WTC11 (cell line): ENCODE measurements at places on chromosomes 4 and X. TPM values are rescaled to one million over a fixed set of nuclear protein-coding genes. Genes with fewer than 3 reads are reported as not detected.

DNA sequence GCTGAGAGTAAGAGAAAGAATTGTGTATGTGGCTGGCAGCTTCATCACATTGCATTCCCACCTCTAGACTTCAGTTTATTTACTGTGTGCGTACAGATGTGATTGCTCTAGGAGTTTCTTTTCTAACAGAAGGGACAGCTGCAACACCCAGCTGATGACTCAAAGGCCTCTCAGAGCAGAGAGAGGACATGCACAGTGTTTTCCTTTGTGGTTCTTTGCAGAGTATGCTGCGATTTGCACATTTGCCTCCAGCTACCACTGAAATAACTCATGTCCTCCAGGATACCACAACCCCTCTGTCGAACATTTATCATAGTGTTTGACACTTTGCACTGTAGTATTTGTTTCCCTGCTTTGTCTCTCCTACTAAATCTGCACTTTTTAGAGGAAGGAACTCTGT lies 294.1 kb downstream of the STIM2 start:
- peaks cover 25% of the 10 kb centered on the region for H3K4me1 ChIP-seq
- no peaks in the 10 kb centered on the region for H3K36me3 ChIP-seq
- H3K27me3 ChIP-seq: no peaks in the 10 kb centered on the region; the same call in 1 of the 2 replicates
- DNase-seq: no peak
- no peak overlapping the region for H3K27ac ChIP-seq

DNA sequence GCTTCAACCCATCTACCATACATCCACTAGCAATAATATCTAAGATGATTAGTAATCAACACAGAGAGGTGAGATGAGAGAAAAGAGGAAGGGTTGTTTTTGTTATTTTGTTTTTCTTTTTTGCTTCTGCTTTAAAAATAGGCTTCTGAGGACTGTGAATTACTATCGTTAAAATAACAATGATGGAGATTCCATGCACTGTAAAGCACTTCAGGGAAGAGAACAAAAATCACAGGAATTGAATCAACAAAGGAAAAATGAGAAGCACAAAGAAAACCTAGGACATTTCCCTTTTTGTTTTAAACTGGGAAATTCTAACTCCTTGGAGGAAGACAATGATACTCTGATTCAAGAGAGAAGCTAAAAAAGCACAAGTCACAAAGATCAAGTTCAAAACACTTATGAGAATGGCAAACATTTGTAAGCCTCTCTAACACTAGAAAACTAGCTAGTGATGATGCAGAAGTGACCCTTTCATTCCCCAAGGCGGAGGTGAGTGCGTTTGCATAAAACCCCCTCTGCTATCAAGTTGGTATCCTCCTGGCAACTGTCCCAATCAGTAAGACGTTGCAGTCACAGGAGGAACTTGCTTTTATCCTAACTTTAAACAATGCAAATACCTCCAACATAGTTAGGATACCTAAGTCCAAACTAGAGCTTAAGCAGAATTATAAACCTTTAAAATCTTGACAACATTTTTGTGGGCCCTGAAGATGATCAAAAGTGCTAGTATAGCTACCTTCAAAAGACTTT lies 308.5 kb downstream of the CAMK2D start:
- peak; percentile 53 for DNase-seq
- H3K4me1 ChIP-seq: peaks cover 58% of the 10 kb centered on the region
- no peaks in the 10 kb centered on the region for H3K36me3 ChIP-seq
- no peaks in the 10 kb centered on the region for H3K27me3 ChIP-seq

- peaks cover 19% of the 10 kb centered on the region for H3K27me3 ChIP-seq
- no peak overlapping the region for H3K4me3 ChIP-seq
- no peak overlapping the region for H3K27ac ChIP-seq
- no peaks in the 10 kb centered on the region; the same call in 1 of the 2 replicates for H3K36me3 ChIP-seq
Measured at GRCh38 chrX:1283741-1284140, 15.1 kb downstream of the CSF2RA start.

- H3K4me1 ChIP-seq: peaks cover 11% of the 10 kb centered on the region
- peaks cover 55% of the 10 kb centered on the region for H3K27me3 ChIP-seq
- no peak for DNase-seq
- H3K27ac ChIP-seq: no peak overlapping the region
- H3K4me3 ChIP-seq: no peak overlapping the region
- H3K36me3 ChIP-seq: no peaks in the 10 kb centered on the region
Measured at GRCh38 chr4:154487145-154487544, 4.5 kb downstream of the DCHS2 start.

- H3K4me1 ChIP-seq: peaks cover 24% of the 10 kb centered on the region
- no peaks in the 10 kb centered on the region for H3K36me3 ChIP-seq
- H3K27ac ChIP-seq: no peak overlapping the region
- no peak overlapping the region for H3K4me3 ChIP-seq
- peaks cover 5% of the 10 kb centered on the region for H3K27me3 ChIP-seq
- no peak for DNase-seq
Measured at GRCh38 chrX:129748305-129748704, 9.5 kb downstream of the XPNPEP2 start.

DNA sequence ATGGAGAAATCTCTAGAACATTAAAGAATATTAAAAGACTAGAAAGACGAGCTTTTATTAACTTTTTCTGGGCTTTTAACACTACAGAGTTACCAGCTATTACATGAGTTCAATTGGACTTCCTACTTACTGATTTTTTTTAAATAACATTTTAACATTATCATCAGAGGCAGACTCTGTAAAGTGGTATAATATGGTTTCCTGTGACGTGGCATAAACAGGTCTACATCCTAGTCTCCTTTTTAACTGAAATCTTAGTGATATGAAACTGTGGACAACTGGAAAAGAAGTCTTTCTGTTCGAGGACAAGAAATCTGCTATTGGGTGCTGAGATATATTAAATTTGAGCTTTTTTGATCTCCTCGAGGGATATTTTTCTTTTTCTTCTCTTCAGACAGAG lies 48.7 kb upstream of the ABCG2 start:
- H3K27me3 ChIP-seq: no peaks in the 10 kb centered on the region
- no peak for DNase-seq
- H3K4me3 ChIP-seq: no peak overlapping the region
- H3K36me3 ChIP-seq: no peaks in the 10 kb centered on the region

DNA sequence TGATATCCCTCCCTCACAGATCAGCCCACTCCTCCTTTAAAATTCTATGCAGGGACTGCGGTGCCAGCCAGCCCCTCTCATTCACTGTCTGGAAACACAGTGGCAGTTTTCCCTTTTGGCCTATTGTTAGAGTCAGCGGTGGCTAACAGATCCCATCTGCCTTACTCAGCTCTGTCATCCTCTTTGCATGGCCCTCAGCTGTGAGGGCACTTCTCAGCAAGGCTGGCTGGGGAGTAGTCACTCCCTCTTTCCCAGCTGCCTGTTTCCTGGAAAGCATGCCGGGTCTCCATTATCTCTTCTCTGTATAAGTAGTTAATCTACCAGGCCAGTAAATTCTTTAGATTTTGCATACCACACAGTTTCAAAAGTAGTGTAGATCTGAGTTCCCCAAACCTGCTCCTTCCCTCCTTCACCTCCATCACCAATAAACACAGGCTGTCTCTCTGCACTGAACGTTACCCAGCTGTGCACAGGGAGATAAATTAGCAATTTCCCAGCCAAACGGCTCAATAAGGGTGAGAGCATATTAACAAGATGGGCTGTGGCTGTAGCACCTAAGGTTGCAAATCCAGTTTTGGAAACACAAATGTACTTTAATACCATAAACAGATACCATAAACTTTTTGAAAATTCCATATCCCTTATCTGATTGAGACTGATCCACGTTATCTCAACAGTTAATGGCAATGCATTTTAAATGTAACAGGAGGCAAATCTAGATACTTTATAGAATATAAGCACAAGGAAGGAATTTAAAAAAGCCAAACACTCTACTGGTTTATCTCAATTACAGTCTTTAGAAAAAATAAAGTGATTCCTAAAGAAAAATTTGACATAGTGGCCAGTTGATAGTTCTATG lies 229.3 kb downstream of the ANKRD50 start:
- no peak overlapping the region for H3K4me3 ChIP-seq
- peaks cover 22% of the 10 kb centered on the region for H3K4me1 ChIP-seq
- peaks cover 10% of the 10 kb centered on the region for H3K36me3 ChIP-seq
- H3K27me3 ChIP-seq: no peaks in the 10 kb centered on the region
- peak overlapping the region; percentile 91 for H3K27ac ChIP-seq
- no peak for DNase-seq

DNA sequence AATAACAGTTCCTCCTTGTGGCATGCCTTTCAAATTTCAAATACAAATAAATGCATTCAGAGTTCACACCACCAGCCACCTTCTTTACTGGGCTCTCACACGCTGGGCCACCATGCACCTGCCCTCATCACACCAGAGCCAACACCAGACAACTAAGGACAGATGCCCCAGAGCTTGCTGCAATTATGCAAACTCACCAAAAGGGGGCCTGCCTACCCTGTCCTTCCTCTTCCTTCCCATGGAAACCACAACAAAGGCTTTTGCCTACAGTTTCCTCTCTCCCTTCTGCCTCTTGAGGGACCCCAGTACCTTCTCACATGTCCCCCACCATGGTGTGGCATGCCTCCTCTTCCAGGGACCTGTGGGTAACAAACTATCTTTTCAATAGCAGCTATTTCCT lies 1333.9 kb upstream of the TENM3 start:
- no peaks in the 10 kb centered on the region for H3K27me3 ChIP-seq
- H3K36me3 ChIP-seq: no peaks in the 10 kb centered on the region
- H3K4me3 ChIP-seq: no peak overlapping the region
- no peak overlapping the region for H3K27ac ChIP-seq
- no peaks in the 10 kb centered on the region for H3K4me1 ChIP-seq
- DNase-seq: peak; percentile 46

DNA sequence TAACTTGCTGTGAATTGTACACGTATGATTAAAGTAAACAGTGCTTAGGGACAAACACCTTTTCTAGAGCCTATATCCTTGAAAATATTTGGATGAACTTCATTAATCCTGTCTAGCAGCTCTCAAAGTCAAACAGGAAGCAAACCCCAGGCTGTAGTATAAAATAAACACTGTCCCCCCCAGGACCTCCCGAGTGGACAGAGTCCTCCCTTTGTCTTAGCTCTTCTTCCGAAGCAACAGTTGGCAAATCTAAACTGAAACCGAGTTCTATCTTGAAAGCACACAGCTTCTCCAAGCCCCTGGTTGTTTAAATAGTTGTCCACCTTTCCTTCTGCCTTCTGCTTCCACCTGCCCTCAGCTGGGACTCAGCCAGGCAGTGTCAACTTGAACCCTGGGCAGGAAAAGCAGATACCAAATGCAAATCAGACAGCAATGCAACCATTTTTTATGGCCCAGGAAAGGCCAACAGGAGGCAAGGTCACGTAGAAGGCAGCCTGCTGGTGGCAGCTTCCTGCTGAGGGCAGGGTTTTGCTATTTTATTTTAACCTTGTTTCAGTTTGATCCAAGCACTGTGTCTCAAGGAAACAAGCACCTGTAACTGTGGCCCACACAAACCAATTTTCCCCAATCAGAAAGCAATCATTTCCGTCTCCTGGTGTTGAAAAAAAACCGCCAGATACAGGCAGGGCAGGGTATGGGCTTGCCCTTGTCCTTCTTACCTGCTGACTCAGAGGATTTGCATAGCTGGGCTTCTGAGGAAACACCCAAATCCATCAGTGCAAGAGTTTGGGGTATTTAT lies 110.3 kb upstream of the KIT start:
- peaks cover 42% of the 10 kb centered on the region for H3K4me1 ChIP-seq
- H3K27me3 ChIP-seq: no peaks in the 10 kb centered on the region
- no peak for DNase-seq
- H3K4me3 ChIP-seq: no peak overlapping the region
- no peaks in the 10 kb centered on the region for H3K36me3 ChIP-seq

GRCh38 chr4:153228512-153229140 lies 24.4 kb downstream of the TRIM2 start:
- H3K4me3 ChIP-seq: no peak overlapping the region
- H3K4me1 ChIP-seq: peaks cover 52% of the 10 kb centered on the region
- H3K27ac ChIP-seq: peak overlapping the region; percentile 78; the same call in 1 of the 2 replicates
- peaks cover 13% of the 10 kb centered on the region for H3K27me3 ChIP-seq
- H3K36me3 ChIP-seq: peaks cover 11% of the 10 kb centered on the region

DNA sequence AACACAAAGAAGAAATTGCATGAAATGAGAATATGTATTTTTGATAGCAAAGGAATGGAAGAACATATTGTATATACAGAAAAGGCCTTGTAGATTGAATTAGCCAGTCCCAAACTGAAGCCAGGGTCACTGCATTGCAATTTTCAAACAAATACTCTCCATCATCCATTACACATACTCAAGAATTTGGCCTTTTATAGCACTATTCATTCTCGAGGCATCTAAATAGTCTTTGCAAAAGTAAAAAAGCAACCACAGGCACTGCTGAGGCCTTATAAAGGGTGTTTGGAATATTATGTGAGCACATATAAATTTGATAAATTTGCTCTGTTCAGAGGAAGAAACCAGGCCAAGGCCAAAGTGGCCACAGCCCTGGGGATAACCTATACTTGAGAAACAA lies 123.0 kb downstream of the ZNF827 start:
- peaks cover 65% of the 10 kb centered on the region for H3K36me3 ChIP-seq
- H3K4me1 ChIP-seq: peaks cover 3% of the 10 kb centered on the region
- H3K27ac ChIP-seq: no peak overlapping the region
- no peak for DNase-seq
- no peak overlapping the region for H3K4me3 ChIP-seq

DNA sequence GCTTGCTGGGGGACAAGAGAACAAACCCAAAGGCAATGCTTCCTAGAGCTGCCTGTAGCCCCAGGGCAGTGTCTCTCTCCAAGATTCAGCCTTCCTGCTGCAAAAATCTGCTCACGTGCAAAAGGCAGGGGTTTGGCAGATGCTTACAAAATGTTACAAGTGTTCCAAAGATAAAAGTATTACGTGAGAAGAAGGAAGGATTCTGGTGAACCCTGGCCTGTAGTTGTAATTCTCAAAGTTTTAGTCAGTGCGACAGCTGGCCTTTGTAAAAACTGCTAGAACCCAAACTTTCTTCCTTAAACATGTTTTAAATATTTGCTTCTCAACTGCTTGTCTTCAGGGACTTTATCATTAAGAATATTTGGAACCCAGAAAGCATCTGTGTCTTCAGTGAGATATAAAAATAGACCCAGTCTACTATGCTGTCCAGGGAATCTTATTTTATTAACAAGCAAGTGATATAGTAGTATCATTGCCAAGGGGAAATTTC lies 232.3 kb downstream of the FRMPD4 start:
- no peak overlapping the region for H3K4me3 ChIP-seq
- 0 out of 2 replicates have a peak, but pooled peaks cover 3% of the 10 kb centered on the region for H3K4me1 ChIP-seq
- H3K36me3 ChIP-seq: no peaks in the 10 kb centered on the region
- DNase-seq: no peak
- no peaks in the 10 kb centered on the region; the same call in 1 of the 2 replicates for H3K27me3 ChIP-seq

GRCh38 chr4:97396097-97396496 lies 747.2 kb downstream of the STPG2 start:
- DNase-seq: no peak
- no peaks in the 10 kb centered on the region for H3K27me3 ChIP-seq
- no peak overlapping the region for H3K4me3 ChIP-seq
- H3K4me1 ChIP-seq: no peaks in the 10 kb centered on the region
- no peak overlapping the region for H3K27ac ChIP-seq

LGI2 gene
- 5.8 to 12.2 TPM (median 8.3 TPM) in 3 replicates for total RNA-seq

HMX1 gene
- 6.9 to 10.0 TPM (median 7.8 TPM) in 3 replicates for total RNA-seq

PAGE1 gene
- not detected in 3 replicates for total RNA-seq

GATA1 gene
- 0.25 to 0.27 TPM (median 0.26 TPM) in 3 replicates for total RNA-seq

ZNF732 gene
- 28.1 to 33.8 TPM (median 30.2 TPM) in 3 replicates for total RNA-seq

DCAF12L2 gene
- total RNA-seq: 0.52 to 0.73 TPM (median 0.57 TPM) in 3 replicates
